ENCODE measurements at places on chromosomes 7 and 10. TPM values are rescaled to one million over a fixed set of nuclear protein-coding genes. Genes with fewer than 3 reads are reported as not detected.

DNA sequence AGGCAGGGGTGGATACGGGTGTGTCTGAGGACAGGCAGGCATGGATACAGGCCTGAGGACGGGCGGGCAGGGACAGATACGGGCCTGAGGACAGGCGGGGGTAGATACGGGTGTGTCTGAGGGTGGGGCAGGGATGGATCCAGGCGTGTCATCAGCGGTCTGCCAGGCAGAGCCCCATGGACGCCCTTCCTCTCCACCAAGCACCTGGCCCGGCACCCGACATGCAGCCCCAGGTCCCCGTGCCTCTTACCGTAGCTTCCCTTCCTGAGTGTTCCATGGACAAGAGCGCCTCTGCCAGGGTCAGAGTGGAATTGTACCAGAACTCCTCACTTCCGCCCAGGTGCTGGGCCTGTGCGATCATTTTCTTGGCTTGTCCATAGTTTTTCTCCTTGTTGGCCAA is 74.6 kb upstream of the NKX6-2 start:
- H3K36me3 ChIP-seq, result no peaks in the 10 kb centered on the region
- H3K4me3 ChIP-seq, result no peak overlapping the region
- no peaks in the 10 kb centered on the region for H3K27me3 ChIP-seq
- DNase-seq, result no peak
- H3K4me1 ChIP-seq, result no peaks in the 10 kb centered on the region

GRCh38 chr7:78254726-78255055 is 456.1 kb downstream of the PHTF2 start:
- DNase-seq, result no peak
- H3K27ac ChIP-seq, result no peak overlapping the region
- H3K36me3 ChIP-seq, result no peaks in the 10 kb centered on the region
- no peaks in the 10 kb centered on the region for H3K27me3 ChIP-seq
- H3K4me3 ChIP-seq, result no peak overlapping the region

GRCh38 chr10:87945984-87946383 is 82.6 kb downstream of the PTEN start:
- no peak overlapping the region for H3K27ac ChIP-seq
- H3K27me3 ChIP-seq, result no peaks in the 10 kb centered on the region
- H3K4me3 ChIP-seq, result no peak overlapping the region
- no peaks in the 10 kb centered on the region for H3K4me1 ChIP-seq

GRCh38 chr10:69516316-69516715 is 56.9 kb downstream of the NEUROG3 start:
- no peaks in the 10 kb centered on the region for H3K27me3 ChIP-seq
- H3K36me3 ChIP-seq, result no peaks in the 10 kb centered on the region
- no peaks in the 10 kb centered on the region for H3K4me1 ChIP-seq
- H3K27ac ChIP-seq, result no peak overlapping the region

DNA sequence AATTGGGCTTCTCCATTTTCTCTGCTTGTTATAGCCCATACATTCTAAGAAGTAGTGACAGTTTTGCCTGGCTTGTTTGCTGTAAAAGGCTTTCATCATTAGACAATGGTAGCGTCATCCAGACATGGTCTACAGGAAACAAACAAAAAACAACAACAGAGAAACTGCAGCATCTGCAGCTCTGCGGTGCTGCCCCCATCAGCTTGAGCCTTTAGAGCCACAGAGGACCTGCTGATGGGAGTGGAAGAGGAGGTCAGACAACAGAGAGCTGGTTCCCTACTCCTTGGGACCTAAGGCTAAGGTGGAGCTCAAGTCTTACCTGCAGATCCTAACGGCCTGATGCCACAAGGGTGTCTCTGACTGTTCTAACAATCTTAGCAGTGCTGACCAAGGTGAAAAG is 3.1 kb downstream of the INA start:
- no peaks in the 10 kb centered on the region for H3K4me1 ChIP-seq
- no peaks in the 10 kb centered on the region for H3K36me3 ChIP-seq
- no peak overlapping the region for H3K27ac ChIP-seq
- no peak overlapping the region for H3K4me3 ChIP-seq
- no peak for DNase-seq

The CLIP2 gene
- total RNA-seq, result 81.6 TPM

DNA sequence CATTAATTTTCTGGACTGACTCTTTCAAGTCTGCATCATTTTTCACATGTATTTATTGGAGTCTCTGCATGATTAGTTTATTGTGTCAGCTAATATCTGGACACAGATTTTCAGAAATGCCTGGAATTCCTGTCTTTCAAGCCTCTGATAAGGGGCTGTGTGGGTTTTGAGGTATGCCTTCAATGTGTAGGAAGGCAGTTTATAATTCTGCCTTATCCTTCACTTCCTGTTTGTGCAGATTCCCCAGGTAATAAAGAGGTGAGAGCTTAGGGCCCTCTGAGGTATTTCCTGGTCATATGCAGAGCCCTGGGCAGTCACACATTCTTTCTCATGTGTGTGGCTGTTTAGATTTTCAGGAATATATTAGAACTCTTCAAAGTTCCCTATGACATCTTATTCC is 79.4 kb upstream of the PRKCQ start:
- no peak overlapping the region for H3K4me3 ChIP-seq
- no peak overlapping the region for H3K27ac ChIP-seq
- H3K4me1 ChIP-seq, result no peaks in the 10 kb centered on the region
- DNase-seq, result no peak
- H3K27me3 ChIP-seq, result no peaks in the 10 kb centered on the region

The GPC2 gene
- total RNA-seq, result 7.6 TPM

DNA sequence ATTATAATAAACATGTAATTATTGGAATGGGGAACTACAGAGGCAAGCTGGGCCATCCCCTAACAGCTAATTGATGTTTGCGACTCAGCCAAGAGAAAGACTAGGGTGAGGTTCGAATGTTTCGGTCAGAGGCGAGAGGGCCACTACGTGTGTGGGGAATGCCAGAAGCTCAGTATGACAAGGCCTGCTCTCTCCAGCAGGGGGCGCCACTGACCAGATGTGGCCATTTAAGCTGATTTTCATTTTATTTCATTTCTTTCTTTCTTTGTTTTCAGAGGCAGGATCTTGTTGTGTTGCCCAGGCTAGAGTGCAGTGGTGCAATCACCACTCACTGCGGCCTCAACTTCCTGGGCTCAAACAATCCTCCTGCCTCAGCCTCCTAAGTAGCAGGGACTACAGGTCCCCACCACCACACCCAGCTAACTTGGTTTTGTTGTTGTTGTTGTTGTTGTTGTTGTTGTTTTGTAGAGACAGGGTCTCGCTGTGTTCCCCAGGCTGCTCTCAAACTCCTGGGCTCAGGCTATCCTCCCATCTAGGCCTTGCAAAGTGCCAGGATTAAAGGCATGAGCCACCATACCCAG is 38.1 kb downstream of the TMEM130 start:
- no peaks in the 10 kb centered on the region for H3K27me3 ChIP-seq
- H3K4me1 ChIP-seq, result no peaks in the 10 kb centered on the region
- no peaks in the 10 kb centered on the region for H3K36me3 ChIP-seq
- DNase-seq, result no peak

The KLHDC10 gene
- total RNA-seq, result 36.3 TPM

The PODXL gene
- total RNA-seq, result 14.6 TPM

DNA sequence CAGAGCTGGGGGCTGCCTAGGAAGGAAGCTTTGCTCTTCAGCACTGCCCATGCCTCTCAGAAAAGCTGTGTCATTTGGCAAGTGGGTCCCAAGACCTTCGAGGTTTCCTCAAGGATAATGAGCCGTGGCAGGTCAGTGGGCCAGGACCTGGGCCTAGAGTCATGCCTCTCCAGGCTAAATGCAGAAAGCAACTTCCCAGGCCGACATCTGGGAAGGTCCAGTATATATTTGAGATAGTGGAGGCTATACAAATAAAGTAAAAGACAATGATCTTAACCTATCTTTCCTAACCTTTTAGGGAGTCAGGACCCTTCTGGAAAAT is 2.4 kb upstream of the HOXA10 start:
- H3K4me1 ChIP-seq, result peaks cover 4% of the 10 kb centered on the region
- peak overlapping the region; percentile 94 for H3K27ac ChIP-seq
- H3K4me3 ChIP-seq, result peak overlapping the region; percentile 24
- H3K27me3 ChIP-seq, result peaks cover 10% of the 10 kb centered on the region

The CCM2 gene
- 34.8 TPM for total RNA-seq

DNA sequence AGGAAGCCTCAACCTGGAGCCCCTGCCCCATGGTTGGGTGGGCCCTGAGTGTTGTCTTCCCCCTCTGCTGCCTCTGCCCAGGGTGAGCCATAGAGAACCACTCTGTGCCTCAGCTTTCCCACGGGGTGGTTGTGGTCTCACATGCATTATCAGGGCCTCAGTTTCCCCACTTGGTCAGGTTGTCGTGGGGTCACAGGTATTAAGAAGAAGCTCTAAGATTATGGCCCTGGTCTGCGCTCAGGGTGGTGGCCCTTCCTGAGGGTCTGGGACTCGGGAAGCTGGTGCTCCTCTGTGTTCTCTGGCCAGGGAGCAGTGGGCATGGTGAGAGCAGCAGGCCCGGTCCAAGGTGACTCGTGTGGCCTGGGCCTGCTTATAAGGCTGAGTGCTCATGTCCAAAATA is 17.8 kb downstream of the LRRC27 start:
- H3K27me3 ChIP-seq, result no peaks in the 10 kb centered on the region
- H3K4me3 ChIP-seq, result no peak overlapping the region
- H3K36me3 ChIP-seq, result no peaks in the 10 kb centered on the region
- DNase-seq, result no peak
- no peaks in the 10 kb centered on the region for H3K4me1 ChIP-seq

The BRAF gene
- total RNA-seq, result 24.7 TPM

GRCh38 chr10:49388161-49388560 is 7.7 kb downstream of the DRGX start:
- H3K27ac ChIP-seq, result no peak overlapping the region
- H3K4me3 ChIP-seq, result no peak overlapping the region
- no peak for DNase-seq
- no peaks in the 10 kb centered on the region for H3K36me3 ChIP-seq

The TYSND1 gene
- total RNA-seq, result 23.8 TPM

DNA sequence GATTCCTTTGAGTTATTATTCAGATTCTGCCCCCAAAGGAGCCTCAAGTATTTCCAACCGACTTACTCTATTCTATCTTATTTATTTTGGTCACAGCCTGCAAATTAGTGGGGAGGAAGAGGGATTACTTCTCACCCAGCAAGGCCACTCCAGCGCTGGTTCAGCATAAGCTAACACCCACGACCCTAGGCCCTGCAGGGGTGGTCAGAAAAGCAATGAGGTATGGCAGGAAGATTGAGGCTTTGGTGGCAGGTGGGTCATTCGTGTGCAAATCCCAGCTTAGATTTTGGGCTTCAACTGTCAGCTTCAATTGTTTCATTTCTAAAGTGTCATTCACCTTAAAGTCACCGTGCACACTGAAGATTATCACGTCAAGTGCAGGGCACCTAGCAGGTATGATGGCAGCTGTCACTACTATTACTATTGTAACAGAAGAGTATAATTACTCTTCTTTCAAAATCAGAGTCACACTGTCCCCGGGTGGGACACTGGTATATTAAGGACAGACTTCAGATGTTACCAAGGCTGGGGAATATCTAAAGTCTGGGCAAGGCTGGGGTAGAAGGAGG is 48.8 kb upstream of the OPTN start:
- H3K4me3 ChIP-seq, result no peak overlapping the region
- no peak for DNase-seq
- no peaks in the 10 kb centered on the region for H3K27me3 ChIP-seq
- H3K4me1 ChIP-seq, result no peaks in the 10 kb centered on the region
- H3K36me3 ChIP-seq, result no peaks in the 10 kb centered on the region
- H3K27ac ChIP-seq, result no peak overlapping the region

The DNAJC12 gene
- 10.2 TPM for total RNA-seq

The PILRA gene
- 1.2 TPM for total RNA-seq

DNA sequence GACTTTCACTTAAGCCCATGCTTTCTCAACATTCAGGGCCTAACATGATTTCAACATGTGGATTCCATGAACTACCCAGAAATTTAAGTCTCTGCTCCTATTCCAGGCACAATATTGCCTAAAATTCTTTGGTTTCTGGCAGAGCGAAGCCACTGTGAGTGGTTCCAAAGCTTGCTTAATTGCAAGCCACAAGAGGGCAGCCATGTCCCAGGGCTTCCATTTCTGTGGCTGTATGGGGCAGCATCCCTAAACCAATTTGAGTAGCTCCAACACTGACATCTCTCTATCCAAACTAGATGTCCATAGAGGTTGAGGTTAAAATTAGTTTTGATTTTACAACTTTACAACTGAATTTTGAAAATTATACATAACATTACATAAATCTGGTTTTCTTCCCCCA is 56.3 kb upstream of the MDFIC start:
- peak; percentile 46 for DNase-seq
- no peak overlapping the region for H3K27ac ChIP-seq
- no peaks in the 10 kb centered on the region for H3K4me1 ChIP-seq

The SLIT1 gene
- total RNA-seq, result 0.24 TPM

DNA sequence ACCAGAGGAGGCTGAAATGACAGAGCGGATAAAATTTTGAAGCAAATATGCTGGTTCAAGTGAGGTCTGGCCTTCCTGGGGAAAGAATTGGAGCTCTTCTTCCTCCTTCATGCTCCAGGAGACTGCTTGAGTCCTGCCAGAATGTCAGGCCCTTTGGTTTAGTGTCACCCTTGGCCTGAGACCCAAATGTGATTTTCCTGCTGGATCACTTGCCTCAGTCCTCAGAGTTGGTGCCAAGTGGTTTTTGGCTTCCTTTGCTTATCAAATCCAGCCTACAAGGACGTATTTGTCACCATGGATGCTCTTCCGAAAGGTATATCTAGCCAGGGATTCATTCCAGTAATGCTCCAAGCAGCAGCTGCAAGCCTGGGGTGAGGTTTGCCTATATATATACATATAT is 118.4 kb downstream of the PLPP4 start:
- H3K27me3 ChIP-seq, result no peaks in the 10 kb centered on the region
- no peaks in the 10 kb centered on the region for H3K36me3 ChIP-seq
- H3K4me3 ChIP-seq, result no peak overlapping the region
- DNase-seq, result no peak

GRCh38 chr7:158885624-158886023 is 29.3 kb downstream of the DYNC2I1 start:
- H3K4me3 ChIP-seq, result no peak overlapping the region
- DNase-seq, result no peak
- no peaks in the 10 kb centered on the region for H3K27me3 ChIP-seq
- no peaks in the 10 kb centered on the region for H3K4me1 ChIP-seq
- no peaks in the 10 kb centered on the region for H3K36me3 ChIP-seq

The PHKG1 gene
- 1.1 TPM for total RNA-seq

The PAPSS2 gene
- 310 TPM for total RNA-seq

The PTF1A gene
- not detected for total RNA-seq

DNA sequence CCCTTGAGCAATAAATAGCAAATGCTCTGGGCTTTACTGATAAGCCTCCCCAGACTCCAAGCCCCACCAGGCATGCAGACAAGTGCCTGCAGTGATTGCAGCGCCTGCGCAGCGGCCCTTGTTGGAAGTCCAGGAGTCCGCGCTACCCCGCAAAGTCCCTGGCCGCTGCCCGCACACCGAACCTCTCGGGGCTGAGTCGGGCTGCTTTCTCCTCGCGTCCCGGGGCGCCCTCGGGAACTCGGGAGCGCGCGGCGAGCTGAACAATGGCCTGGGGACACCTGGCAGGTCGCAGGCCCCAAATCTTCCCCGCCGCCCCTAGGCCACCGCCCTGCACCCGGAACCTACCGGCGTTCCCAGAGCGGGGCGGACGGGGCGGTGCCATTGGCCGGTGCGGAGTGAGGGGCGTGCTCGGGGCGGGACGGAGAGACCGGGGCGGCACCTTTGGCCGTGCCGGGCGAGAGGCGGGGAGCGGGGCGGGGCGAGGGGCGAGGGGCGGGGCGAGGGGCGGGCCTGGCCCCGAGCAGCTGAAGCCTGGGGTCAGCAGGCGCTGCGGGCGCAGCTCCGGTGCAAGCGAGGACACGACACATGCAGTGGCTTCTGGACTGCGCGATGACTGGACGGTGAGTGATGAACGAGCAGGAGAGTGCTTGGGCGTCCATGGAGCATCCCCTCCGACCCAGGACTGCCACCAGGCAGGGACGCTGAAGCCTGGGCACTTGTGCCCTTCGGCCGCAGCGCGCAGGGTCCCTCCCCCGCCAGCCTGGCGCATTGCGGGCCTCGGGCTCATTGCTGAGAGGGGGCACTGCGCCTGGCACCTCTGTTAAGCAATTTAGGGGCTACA is at the start of gene RASSF4:
RASSF4 (plus strand) TSS at position 556 of the 841 bp plus-strand sequence. CDS start 10,401 bp downstream, outside the sequence.
- peak within 1 kb of the TSS; percentile 75 for H3K4me3 ChIP-seq
- peak; percentile 97 for DNase-seq
- H3K27me3 ChIP-seq, result no peaks in the 10 kb centered on the region
- H3K4me1 ChIP-seq, result peaks cover 4% of the 10 kb centered on the region
